ENCODE measurements at places on chromosomes 3 and 15.

- no peak for DNase-seq
Measured at GRCh38 chr15:71997691-71998090, 120.3 kb downstream of the MYO9A start.

GRCh38 chr15:62641825-62642224 is 400.7 kb upstream of the TPM1 start:
- no peak for DNase-seq

GRCh38 chr15:60782316-60782715 is 303.4 kb upstream of the ICE2 start:
- DNase-seq: no peak

GRCh38 chr3:126465928-126466544 is 9.7 kb downstream of the ZXDC start:
- DNase-seq: no peak

DNA sequence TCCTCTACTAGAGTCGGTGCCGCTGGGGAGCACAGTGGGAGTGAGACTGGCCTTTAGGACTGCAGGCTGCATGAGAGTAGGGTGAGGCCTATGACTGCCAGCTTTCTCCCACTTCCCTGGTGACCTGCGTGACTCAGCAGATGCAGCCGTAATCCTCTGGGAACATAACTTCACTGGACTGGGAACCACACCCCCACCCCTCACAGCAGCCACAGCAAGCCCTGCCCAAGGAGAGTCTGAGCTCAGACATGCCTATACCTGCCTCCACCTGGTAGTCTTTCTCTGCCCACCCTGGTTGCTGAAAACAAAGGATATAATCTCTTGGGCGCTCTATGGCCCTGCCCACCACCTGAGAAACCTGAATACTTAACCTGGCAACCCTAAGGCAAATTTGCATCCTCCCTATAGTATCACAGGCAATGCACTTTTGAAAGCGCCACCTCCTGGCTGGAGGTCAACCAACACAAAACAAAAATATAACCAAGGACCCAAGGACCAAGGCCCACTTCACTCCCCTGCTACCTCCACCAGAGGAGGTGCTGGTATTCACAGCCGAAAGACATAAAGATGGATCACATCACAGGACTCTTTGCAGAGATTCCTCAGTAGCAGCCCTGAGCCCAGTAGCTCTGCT is 308.9 kb downstream of the CTNNB1 start:
- DNase-seq: no peak

DNA sequence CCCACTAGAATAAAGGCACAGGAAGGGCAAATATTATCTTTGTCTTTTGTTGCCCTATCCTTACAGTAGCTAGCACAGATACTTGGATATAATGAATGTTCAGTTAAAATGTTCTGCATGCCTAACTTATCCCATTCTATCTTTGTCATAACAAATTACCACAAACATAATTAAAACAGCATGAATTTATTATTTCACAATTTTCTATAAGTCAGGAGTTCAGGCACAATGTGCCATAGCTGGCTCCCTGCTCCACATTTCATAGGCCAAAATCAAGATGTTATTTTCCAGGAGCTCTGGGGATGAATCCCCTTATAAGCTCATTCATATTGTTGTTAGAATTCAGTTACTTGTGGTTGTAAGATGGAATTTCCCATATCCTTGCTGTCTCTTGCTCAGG is 975.5 kb downstream of the IGSF11 start:
- DNase-seq: no peak

GRCh38 chr3:115638991-115639390 is 15.7 kb downstream of the GAP43 start:
- DNase-seq: no peak

GRCh38 chr3:105653166-105653565 is 215.6 kb downstream of the CBLB start:
- DNase-seq: no peak

DNA sequence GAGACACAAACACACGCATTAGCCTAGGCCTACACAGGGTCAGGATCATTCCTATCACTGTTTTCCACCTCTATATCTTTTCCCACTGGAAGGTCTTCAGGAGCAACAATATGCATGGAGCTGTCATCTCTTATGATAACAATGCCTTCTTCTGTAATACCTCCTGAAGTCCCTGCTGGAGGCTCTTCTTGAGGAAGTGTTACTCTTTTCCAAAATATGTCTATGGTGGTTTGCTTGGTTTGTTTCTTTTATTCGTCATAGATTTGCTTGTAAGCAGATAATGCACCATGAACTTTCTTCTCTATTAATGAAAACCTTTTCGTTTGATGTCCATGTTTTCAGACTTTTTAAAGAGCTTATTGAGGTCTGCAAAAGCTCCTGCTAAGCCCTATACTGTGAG is 109.3 kb downstream of the GMPS start:
- no peak for DNase-seq

- DNase-seq: no peak
Measured at GRCh38 chr3:88480822-88481221, 331.1 kb downstream of the C3orf38 start.

DNA sequence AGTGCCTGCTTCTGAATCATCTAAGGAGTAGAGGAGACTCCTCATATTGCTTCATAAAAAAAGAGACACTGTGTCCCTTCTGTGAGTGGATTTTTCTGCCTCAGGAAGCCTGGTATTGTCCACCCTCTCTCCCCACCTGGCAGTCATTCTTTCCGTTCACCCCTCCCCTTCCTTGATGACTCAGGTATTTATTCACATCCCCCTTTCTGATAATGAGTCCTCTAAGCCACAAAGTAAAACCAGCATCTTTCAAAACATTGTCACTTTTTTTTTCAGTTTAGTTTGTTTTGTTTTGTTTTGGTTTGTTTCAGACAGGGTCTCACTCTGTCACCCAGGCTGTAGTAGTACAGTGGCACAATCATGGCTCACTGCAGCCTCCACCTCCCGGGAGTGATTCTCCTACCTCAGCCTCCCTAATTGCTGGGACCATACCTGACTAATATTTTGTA is 65.2 kb upstream of the UBE2E1 start:
- peak; percentile 32 for DNase-seq

- DNase-seq: no peak
Measured at GRCh38 chr15:38300395-38300794, 47.8 kb downstream of the SPRED1 start.

GRCh38 chr15:56678571-56678970 is 54.7 kb downstream of the ZNF280D start:
- DNase-seq: no peak

DNA sequence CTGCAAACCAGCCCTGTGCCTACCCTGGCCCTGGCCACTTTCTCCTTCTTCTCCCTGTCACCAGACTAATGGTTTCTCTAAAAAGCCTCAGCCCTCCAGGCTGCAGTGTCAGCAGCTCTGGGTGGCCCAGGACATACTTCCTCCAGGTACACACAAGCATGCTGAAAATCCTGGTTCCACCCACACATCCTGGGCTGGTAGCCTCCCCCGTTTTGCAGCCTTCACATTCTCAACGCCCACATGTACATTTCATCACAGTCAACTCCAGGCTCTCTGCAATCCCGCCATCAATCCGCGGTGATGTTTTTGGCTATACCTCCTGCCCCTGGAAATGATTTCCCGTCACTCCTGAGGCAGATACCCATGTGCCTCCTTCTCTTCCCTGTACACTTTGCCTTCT is 59.4 kb downstream of the MAGEF1 start:
- DNase-seq: no peak

- no peak for DNase-seq
Measured at GRCh38 chr15:61157933-61158332, 71.2 kb downstream of the RORA start.

GRCh38 chr3:40363674-40364073 is 23.3 kb upstream of the ENTPD3 start:
- DNase-seq: no peak

Measured in stimulated activated CD8-positive, alpha-beta memory T cell treated with anti-CD3 and anti-CD28 coated beads, Interleukin-7, amount 100 ng/mL, for 48 hours (primary cell).